ENCODE measurements at places on chromosomes 2 and 18. TPM values are rescaled to one million over a fixed set of nuclear protein-coding genes. Genes with fewer than 3 reads are reported as not detected.

The CCDC178 gene
- 0.42 TPM for total RNA-seq

The WNT10A gene
- not detected for total RNA-seq

The BBS5 gene
- 9.0 TPM for total RNA-seq

The DNAJB2 gene
- 59.7 TPM for total RNA-seq

The TUBB8B gene
- not detected for total RNA-seq

The TMEM178A gene
- 12.0 TPM for total RNA-seq

The HAAO gene
- total RNA-seq: 3.5 TPM

The LAMA1 gene
- 96.1 TPM for total RNA-seq

The SCN9A gene
- total RNA-seq: 0.86 TPM

The THOC1 gene
- total RNA-seq: 77.9 TPM

The OR6B2 gene
- total RNA-seq: not detected

The ITGA4 gene
- 75.6 TPM for total RNA-seq

The CAVIN2 gene
- total RNA-seq: not detected

The RAX gene
- total RNA-seq: not detected

The HNMT gene
- 5.5 TPM for total RNA-seq

The PAX3 gene
- 52.2 TPM for total RNA-seq

The IWS1 gene
- total RNA-seq: 63.0 TPM

The CDH20 gene
- total RNA-seq: 0.63 TPM

The PLB1 gene
- total RNA-seq: not detected

All from neural crest cell (in vitro differentiated cells).